ENCODE measurements at places on chromosomes 6 and 20. TPM values are rescaled to one million over a fixed set of nuclear protein-coding genes. Genes with fewer than 3 reads are reported as not detected.
A peak's percentile ranks its signal among the peaks of the same experiment; 100 is the strongest.

Gene ADNP
- 61.0 TPM for total RNA-seq

Gene EYA2
- not detected for total RNA-seq

Gene PRPH2
- not detected for total RNA-seq

Gene MLN
- not detected for total RNA-seq

Gene MYT1
- total RNA-seq: 0.14 TPM

Gene SLC16A10
- 7.0 TPM for total RNA-seq

Gene DIDO1
- 43.7 TPM for total RNA-seq

Gene MATN4
- 0.35 TPM for total RNA-seq

DNA sequence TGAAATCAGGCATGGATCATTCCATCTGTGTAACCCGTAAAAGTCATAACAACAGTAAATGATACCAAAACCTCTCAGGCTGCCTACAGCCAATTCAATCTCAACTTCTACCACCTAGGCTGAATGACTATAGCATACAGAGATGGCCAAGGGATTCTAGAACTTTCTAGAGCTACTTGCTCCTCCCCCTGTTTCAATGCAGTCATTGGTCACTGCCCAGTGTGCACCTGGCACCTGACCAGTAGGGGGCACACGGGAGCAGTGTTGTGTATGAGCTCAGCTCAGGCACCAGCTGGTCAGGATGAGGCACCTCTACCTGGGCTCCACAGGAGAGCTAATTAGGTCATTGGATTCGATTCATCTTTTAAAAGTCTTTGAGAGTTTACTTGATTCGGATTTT lies 86.2 kb downstream of the PLEKHG1 start:
- no peak overlapping the region for H3K27ac ChIP-seq
- no peaks in the 10 kb centered on the region for H3K4me1 ChIP-seq
- no peak overlapping the region for H3K4me3 ChIP-seq
- peak; percentile 81 for DNase-seq

DNA sequence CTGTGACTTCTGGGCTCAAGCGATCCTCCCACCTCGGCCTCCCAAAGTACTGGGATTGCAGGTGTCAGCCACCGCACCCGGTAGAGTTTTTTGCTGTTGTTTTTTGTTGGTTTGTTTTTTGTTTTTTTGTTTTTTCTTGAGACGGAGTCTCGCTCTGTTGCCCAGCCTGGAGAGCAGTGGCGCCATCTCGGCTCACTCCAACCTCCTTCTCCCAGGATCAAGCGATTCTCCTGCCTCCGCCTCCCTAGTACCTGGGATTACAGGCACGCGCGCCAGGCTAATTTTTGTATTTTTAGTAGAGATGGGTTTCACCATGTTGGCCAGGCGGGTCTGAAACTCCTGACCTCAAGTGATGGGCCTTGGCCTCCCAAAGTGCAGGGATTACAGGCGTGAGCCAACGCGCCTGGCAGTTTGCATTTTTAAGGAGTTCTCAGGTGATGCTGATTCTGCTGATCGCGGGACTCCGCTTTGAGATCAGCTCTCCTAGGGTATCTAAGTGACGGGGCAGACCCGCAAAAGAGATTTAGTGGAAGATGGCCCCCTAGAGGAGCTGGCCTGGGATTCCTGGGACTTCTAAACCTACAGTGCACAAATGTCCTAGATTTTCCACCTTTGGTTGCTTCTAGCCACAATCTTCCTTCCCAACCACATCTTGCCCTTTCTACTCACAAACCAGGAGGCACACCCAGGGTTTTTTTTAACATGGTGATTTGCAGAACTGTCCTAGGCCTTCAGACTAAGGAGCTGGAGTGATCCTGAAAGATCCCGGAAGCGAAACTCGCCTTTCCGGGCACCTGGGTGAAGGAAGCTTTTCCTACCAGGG lies 45.2 kb downstream of the DPPA5 start:
- peaks cover 24% of the 10 kb centered on the region for H3K27me3 ChIP-seq
- peak overlapping the region; percentile 88 for H3K27ac ChIP-seq
- peak overlapping the region; percentile 90 for H3K4me3 ChIP-seq
- no peak for DNase-seq

GRCh38 chr6:126738146-126738545 lies 380.3 kb upstream of the RSPO3 start:
- no peak overlapping the region for H3K27ac ChIP-seq
- no peak overlapping the region for H3K4me3 ChIP-seq
- no peaks in the 10 kb centered on the region for H3K36me3 ChIP-seq
- no peak for DNase-seq
- H3K4me1 ChIP-seq: no peaks in the 10 kb centered on the region

- no peaks in the 10 kb centered on the region for H3K4me1 ChIP-seq
- peaks cover 32% of the 10 kb centered on the region for H3K27me3 ChIP-seq
- no peak overlapping the region for H3K27ac ChIP-seq
- no peak overlapping the region for H3K4me3 ChIP-seq
- no peaks in the 10 kb centered on the region for H3K36me3 ChIP-seq
- DNase-seq: peak; percentile 5
Measured at GRCh38 chr6:17490724-17491123, 97.3 kb downstream of the CAP2 start.

GRCh38 chr6:152301021-152301764 lies 336.0 kb downstream of the SYNE1 start:
- no peaks in the 10 kb centered on the region for H3K27me3 ChIP-seq
- DNase-seq: no peak
- H3K27ac ChIP-seq: peak overlapping the region; percentile 99

- H3K36me3 ChIP-seq: no peaks in the 10 kb centered on the region
- H3K4me3 ChIP-seq: no peak overlapping the region
- no peak overlapping the region for H3K27ac ChIP-seq
- H3K4me1 ChIP-seq: no peaks in the 10 kb centered on the region
Measured at GRCh38 chr6:169906004-169906687, 154.7 kb downstream of the ERMARD start.

DNA sequence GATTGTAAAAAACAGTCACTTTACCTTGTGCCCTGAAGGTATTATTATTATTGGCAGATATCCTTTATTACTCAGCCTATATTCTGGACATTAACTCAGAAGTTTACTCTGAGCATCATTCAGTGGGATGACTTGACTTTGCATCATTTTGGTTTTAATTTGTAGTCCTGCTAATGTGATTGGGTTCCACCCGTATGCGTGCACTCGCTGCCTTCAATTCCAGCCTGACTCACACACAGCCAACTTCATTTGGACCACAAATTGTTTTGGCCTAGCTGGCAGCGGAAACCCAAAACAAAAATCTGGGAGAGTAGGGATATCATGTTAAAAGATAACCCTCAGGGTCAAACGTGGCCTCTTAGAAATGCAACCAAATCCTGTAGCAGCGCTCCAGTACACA lies 704.4 kb upstream of the SLC35B3 start:
- peaks cover 3% of the 10 kb centered on the region for H3K27me3 ChIP-seq
- H3K4me1 ChIP-seq: no peaks in the 10 kb centered on the region
- H3K4me3 ChIP-seq: no peak overlapping the region
- DNase-seq: no peak

DNA sequence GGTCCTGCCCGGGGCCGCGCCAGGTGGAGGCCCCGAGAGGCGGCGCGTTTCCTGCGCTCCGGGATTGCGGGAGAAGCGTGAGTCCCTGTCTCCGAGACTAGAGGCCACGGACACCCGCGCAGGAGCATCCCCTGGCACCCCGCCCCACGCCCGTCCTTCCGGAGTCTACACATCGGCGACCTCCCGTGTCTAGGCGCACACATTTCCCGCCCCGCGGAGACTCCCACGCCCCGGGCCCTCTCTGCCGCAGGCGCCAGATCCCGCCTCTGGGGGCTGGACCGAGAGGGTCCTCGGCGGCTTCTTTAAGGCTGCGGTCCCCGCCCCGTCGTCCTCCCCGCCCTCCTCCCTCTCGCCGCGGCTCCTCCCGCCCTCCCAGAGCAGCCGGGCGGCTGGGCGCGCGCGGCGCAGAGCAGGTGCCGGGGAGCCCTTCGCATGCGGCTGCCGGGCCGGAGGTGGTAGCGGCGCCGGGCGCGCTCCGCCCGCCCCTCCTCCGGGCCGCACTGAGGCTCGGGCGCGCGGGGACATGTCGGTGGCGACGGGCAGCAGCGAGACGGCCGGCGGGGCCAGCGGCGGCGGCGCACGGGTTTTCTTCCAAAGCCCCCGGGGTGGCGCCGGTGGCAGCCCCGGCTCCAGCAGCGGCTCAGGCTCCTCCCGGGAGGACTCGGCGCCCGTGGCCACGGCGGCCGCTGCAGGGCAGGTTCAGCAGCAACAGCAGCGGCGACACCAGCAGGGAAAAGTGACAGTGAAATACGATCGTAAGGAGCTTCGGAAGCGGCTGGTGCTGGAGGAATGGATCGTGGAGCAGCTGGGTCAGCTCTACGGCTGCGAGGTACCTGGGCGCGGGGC lies at the start of gene PPP1R14C:
Gene PPP1R14C, plus strand, starts transcription at position 375 of the 846 bp plus-strand sequence. Its CDS starts 149 bp downstream, at position 524.
- H3K4me3 ChIP-seq: peak within 1 kb of the TSS; percentile 50
- peaks cover 71% of the 10 kb centered on the region for H3K27me3 ChIP-seq
- peaks cover 19% of the 10 kb centered on the region for H3K4me1 ChIP-seq

DNA sequence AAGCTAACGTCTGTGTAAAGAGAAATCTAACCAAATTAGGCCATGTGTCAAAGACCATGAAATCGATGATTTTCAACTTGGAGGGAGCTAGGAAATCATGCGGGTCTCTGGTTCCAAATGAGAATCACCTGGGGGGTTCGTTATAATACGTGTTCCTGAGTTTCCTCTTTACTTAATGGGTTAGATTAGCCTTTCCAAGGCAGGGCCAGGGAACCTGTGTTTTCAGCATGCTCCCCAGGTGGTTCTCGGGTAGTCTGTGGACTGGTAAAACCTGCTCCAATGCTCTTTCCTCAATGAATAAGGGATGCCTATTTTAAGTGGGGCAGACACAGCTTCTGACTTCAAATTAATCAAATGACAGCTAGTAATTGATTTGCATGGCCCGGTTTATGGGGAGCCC lies 965 bp upstream of the HLA-DOA start:
- H3K36me3 ChIP-seq: no peaks in the 10 kb centered on the region
- no peak overlapping the region for H3K4me3 ChIP-seq
- peaks cover 3% of the 10 kb centered on the region for H3K27me3 ChIP-seq
- no peak for DNase-seq
- no peak overlapping the region for H3K27ac ChIP-seq

DNA sequence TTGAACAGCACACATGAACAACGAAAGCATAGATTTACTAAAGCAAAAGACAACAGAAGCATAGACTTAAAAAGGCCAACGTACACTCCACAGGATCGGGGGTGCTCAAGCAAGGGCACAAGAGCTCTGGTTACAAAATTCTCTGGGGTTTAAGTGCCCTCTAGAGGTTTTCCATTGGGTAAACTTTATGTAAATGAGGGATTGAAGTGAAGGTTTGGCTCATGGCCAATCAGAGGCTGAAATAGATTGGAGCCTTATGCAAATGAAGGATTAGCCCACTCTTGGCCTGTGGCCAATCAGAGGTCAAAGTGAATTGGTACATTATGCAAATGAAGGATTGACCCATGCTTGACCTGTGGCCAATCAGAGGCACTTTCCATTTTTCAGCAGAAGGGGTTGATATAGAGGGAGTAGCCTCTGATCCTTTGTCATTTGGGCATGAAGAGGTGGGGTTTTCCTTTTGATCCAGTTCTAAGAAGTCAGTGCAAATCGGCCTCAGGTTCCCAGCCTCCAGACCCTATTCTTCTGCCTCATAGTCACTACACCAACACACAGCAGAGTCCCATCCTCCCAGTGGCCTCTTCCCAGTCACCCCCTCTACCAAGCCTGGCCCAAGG lies 244.9 kb downstream of the THBS2 start:
- H3K4me1 ChIP-seq: no peaks in the 10 kb centered on the region
- no peak for DNase-seq
- no peak overlapping the region for H3K27ac ChIP-seq
- H3K4me3 ChIP-seq: no peak overlapping the region
- no peaks in the 10 kb centered on the region for H3K36me3 ChIP-seq

GRCh38 chr6:17883665-17884497 lies 103.6 kb downstream of the KIF13A start:
- H3K36me3 ChIP-seq: no peaks in the 10 kb centered on the region
- no peak for DNase-seq
- H3K27me3 ChIP-seq: peaks cover 46% of the 10 kb centered on the region
- H3K27ac ChIP-seq: no peak overlapping the region
- no peak overlapping the region for H3K4me3 ChIP-seq

GRCh38 chr20:37796121-37796520 lies 102.3 kb downstream of the CTNNBL1 start:
- no peak overlapping the region for H3K27ac ChIP-seq
- DNase-seq: no peak
- peaks cover 36% of the 10 kb centered on the region for H3K36me3 ChIP-seq
- H3K27me3 ChIP-seq: no peaks in the 10 kb centered on the region
- H3K4me1 ChIP-seq: no peaks in the 10 kb centered on the region

GRCh38 chr20:59013031-59013951 lies 5.9 kb upstream of the TUBB1 start:
- H3K36me3 ChIP-seq: no peaks in the 10 kb centered on the region
- H3K27me3 ChIP-seq: no peaks in the 10 kb centered on the region

DNA sequence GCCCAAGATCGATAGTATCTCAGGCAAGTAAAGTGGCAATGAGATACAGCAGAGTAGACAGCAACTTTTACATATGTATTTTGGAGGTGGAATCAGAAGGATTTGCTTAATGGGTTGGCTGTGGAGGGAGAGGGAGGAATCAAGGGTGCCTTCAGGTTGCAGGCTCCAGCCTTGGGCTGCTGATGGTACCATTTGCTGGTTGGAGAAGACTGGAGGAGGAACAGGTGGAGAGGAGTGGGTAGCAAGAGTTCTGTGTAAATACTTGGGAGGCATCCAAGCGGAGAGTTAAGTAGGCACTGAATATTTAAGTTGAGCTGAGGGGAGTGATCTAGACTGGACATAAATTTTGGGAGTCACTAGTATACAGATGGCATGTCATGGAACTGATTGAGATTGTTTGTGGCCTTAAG lies 5.2 kb downstream of the BICRAL start:
- H3K4me1 ChIP-seq: peaks cover 20% of the 10 kb centered on the region
- no peaks in the 10 kb centered on the region for H3K27me3 ChIP-seq
- H3K4me3 ChIP-seq: no peak overlapping the region
- H3K27ac ChIP-seq: no peak overlapping the region
- DNase-seq: no peak

DNA sequence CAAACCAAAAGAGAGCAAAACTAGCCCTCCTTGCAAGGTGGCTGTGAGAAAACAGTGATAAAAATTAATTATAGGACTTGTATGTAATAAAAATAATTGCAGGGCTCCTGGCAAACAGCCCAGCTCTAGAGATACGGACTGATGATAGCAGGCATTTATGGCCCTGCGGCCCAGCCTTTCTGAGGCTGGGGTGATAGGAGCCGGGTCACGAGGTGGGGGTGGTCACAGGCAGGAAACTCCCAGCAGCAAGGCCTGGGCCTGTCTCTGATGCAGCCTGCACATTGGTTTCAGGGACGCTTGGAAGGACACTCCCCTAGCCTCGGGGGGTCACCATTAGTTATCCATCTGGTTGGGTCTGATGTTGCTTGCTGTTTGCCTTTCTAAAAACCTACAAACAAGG lies 18.7 kb upstream of the TTPAL start:
- no peaks in the 10 kb centered on the region for H3K4me1 ChIP-seq
- no peaks in the 10 kb centered on the region for H3K27me3 ChIP-seq
- no peak for DNase-seq
- H3K4me3 ChIP-seq: no peak overlapping the region
- no peak overlapping the region for H3K27ac ChIP-seq

DNA sequence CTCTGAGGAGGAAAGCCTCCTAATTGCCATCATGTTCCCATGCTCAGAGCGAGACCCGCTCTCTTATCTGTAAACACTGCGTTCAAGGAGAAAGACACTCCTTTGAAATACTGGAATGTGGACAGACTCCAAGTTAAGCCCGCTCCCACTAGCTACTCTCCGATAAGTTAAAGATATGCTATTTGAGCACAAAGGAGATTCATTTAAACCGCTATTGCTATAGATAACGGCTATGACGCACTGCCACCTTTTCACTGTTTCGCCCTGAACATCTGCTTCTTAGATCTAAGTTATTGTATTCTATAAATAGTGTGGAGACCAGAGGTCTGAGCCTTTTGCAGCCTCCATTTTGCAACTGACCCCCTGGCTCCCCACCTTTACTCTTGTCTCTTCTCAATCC lies 82.3 kb downstream of the GPX5 start:
- peaks cover 6% of the 10 kb centered on the region for H3K4me1 ChIP-seq
- no peaks in the 10 kb centered on the region for H3K36me3 ChIP-seq
- H3K27ac ChIP-seq: no peak overlapping the region
- H3K27me3 ChIP-seq: peaks cover 42% of the 10 kb centered on the region
- H3K4me3 ChIP-seq: no peak overlapping the region

Measured in activated CD4-positive, alpha-beta T cell treated with anti-CD3 and anti-CD28 coated beads for 36 hours (primary cell).